ENCODE measurements at places on chromosomes 1 and 21.

- DNase-seq = no peak
These were observed 62.5 kb downstream of the ADAMTS1 start for GRCh38 chr21:26782747-26783146.

DNA sequence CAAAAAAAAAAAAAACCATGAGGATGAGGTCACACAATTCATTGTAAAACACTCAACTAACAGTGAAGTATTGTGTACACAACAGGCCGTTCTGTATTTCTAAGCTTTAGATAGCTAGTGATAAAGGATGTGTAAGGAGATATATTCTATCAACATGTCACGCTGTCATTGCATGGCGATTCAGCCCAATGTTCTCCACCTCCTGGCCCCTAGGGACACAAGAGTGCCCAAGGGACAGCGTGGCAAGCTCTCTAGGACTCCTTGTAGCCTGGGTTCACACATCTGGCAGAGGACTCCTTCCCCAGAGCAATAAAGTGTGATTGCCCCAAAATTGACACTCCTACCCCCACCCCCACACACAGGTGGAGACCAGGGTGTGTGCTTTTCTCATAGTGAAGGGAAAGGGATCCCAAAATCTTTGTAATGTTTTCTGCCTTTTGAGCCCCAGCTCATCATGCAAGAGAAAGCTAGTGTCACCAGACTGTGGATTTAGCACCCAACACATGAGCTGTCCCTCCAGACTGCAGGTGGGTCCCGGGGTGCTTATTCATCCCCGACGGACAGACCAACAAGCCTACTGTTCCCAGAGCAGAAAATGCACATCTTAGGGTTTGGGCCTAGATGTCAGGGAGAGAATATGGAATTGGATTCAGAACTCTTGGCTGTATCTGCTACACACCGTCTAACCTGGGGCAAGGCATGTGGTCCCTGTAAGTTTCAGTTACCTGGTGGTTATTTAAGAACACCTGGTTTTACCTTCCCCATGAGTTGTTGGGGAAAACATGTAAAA is 11.5 kb downstream of the TMPRSS3 start:
- DNase-seq = no peak

- no peak for DNase-seq
These were observed 4.2 kb upstream of the PADI1 start for GRCh38 chr1:17200756-17201155.

GRCh38 chr1:87004857-87005256 is 90.4 kb downstream of the HS2ST1 start:
- no peak for DNase-seq

GRCh38 chr1:17434016-17434415 is 5.5 kb downstream of the RCC2 start:
- DNase-seq = no peak

GRCh38 chr1:59126366-59126765 is 170.5 kb upstream of the FGGY start:
- no peak for DNase-seq

GRCh38 chr1:59609245-59609644 is 205.5 kb upstream of the HOOK1 start:
- DNase-seq = no peak

DNA sequence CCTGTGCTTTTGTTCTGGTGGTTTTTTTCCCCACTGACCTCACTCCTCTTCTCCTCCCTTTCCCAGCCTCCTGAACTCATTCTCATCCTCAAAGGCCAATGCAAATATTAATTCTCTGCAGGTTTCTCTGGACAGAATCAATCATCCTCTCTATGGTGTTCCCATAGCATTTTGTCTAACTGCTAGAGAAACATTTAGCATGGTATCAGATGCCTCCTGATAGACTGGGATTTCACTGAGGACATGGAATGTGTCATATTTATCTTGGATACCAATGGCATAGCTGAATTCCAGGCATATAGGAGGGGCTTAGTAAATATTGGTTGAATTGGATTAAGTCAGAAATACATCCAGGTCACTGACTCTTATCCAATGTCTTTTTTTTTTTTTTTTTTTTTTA is 46.1 kb upstream of the SRP9 start:
- DNase-seq = no peak

- DNase-seq = no peak
These were observed 58.1 kb upstream of the ADAMTS5 start for GRCh38 chr21:27024971-27025370.

- no peak for DNase-seq
These were observed 26.4 kb downstream of the SHISAL2A start for GRCh38 chr1:52659356-52659755.

DNA sequence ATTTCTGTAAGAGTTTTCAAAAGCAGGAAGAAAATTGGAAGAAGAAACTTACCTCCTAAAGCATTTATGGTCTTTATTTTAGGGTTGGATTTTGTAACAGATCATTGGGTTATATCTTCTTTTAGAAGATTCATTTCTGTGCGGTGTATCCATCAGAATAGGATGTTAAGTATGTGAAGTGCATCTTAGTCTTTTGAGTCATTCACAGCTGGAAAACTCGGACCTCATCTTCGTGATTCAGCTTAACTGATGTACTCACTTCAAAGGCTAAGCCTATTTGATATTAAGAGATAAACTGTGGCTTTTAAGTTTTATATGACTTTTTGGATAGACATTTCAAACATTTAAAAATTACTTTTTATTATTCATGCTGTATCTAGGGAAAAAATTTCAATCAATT is 56.3 kb downstream of the GIPC2 start:
- DNase-seq = no peak

- DNase-seq = no peak
These were observed 43.3 kb downstream of the L1TD1 start for GRCh38 chr1:62237950-62238374.

GRCh38 chr1:27037518-27037917 is 24.9 kb upstream of the TENT5B start:
- no peak for DNase-seq
